ENCODE measurements at places on chromosomes 4 and X.

- DNase-seq: no peak
These were observed 266.0 kb downstream of the PAPSS1 start for GRCh38 chr4:107453987-107454386.

- DNase-seq: no peak
These were observed 548.9 kb downstream of the PPP4R3C start for GRCh38 chrX:26914232-26914631.

DNA sequence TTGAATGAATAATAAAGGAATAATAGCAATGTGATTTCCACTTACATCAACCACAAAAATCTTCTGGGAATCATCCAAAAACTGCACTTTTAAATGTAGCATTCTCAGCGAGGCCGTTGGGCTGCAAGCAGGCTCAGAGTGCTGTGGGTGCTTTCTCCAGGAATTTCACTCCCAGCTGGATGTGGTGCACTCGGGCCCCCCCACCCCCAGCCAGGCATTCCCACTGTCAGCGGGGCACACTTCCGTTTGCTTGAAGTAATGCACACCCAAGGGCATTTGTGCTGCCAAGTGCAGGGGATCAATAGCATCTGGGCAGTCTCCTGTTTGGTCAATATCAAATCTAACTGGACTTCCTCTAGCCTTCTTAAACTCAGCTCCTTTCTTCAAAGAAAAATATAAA is at the start of gene FRMD7:
Gene FRMD7, minus strand, starts transcription at position 278 of the 400 bp plus-strand sequence. Its CDS starts 176 bp downstream, at position 102.
- no peak for DNase-seq

DNA sequence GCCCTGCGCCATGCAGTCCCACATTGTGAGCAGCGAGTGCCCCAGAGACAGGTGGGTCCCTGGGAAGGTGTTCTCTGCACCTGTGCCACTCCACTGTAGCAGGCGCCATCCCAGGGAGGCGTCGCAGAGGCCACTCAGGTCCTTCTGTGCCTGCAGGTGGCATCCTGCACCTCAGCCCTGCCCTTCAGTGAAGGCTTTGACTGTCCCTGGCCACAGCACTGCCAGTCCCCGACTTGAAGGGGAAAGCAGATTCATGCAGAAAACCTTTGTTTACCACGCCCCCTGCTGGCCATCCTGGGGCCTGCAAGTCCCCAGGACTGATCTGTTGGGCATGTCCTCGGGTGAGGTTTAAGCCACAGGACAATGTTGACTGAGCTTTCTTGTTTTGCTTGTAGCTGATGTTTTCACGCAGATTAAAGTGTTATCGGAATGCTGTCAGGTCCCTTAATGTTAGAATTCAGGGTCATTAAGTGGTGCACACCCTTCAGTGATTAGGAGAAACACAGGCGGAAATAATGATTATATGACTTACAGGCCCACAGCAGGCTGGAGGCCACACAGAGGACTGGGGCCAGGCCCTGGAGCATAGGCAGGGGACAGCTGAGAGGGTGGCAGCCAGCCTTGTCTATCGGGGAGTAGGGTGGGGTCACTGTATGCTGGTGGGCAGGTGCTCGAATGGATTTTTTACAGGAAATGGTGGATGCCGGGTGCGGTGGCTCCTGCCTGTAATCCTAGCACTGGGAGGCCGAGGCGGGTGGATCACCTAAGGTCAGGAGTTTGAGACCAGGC is 5.0 kb downstream of the TACC3 start:
- DNase-seq: peak; percentile 91

GRCh38 chr4:11440481-11441193 is 11.9 kb upstream of the HS3ST1 start:
- no peak for DNase-seq

DNA sequence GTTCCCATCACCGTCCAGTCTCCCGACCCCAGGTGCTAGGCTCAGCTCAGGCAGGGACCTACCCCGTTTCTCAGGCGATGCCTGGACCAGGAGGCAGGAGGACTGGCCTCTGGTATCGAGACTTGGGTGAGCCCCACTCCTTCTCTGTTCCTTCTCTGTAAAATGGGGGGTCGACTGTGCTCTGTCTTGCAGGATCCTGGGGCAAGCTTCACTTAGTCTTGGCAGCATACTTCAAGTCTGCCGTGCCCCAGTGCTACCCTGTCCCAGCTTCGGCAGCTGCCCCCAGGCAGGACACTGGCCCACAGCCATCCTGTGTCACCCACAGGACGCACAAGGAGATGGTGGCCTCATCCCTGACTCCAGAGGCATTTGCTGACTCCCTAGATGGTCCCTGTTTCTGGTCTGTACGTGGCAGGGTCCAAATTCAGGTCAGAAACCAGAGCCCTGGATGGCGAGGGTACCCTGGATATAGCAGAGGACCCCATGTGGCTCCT is 7.0 kb upstream of the HAUS7 start:
- no peak for DNase-seq

DNA sequence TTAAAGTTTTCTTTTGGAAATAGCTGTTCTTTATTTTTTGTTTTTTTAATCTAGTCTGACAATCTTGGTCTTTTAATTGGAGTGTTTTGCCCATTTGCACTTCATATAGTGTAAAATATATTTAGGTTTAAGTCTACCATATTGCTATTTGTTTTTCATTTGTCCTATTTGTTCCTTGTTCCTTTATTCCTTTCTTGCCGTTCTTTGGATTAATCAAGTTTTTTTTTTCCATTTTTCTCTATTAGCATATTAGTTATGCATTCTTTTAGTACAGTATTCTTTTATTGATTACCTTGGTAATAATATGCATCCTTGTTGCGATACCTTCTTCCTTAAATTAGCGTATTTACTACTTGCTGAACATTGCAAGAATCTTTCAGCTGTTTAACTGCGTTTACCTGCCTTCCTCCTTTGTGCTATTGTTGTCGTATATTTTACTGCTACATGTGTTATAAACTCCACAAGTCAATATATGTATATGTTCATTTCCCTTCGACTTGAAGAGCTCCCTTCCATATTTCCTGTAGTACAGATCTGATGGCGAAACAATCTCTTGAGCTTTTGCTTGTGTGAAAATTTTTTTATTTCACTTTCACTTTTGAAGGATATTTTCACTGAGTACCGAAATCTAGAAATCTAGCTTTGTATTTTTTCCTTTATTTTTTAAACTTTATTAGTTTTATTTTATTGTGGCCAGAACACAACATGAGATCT is 23.9 kb upstream of the RNF212 start:
- DNase-seq: no peak

GRCh38 chr4:150476776-150477175 is 105.2 kb upstream of the MAB21L2 start:
- DNase-seq: no peak

DNA sequence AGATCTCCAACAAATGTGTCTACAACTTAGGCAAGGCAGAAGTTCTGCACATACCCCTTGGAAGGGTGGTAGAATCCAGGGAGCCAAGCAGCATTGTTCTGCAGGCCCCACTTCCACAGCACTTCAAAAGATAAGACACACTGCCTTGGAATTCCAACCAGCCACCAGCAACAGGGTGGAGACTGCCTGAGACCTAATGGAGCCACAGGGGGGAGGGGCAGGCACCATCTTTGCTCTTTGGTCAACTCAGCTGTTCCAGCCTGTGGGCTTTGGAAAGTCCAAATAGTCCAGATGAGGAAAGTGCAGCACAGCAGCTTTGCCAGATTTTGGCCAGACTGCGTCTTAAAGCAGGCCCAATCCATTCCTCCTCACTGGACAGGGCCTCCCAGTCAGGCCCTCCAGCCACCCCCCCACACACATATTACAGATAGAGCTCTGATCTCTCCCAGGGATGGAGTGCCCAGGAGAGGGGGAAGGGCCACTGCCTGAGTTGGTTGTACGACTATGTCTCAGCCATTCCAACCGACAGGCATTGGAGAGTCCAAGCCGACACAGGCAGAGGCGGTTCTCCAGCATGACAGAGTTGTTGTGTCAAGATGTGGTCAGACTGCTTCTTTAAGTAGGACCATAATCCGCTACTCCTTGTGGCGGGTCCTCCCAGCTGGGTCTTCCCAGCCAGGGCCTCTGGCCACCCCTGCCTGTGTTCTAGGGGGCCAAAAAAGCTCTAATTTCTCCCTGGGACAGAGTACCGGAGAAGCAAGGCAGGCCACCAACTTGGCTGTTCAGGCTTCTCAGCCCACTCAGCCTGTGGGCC is 42.5 kb upstream of the ANTXR2 start:
- DNase-seq: no peak

- DNase-seq: no peak
These were observed 1176.8 kb downstream of the FAM133A start for GRCh38 chrX:94850811-94851210.

- DNase-seq: no peak
These were observed 21.5 kb downstream of the ABLIM2 start for GRCh38 chr4:8136972-8137710.

- no peak for DNase-seq
These were observed 78.0 kb downstream of the ACOX3 start for GRCh38 chr4:8362483-8362882.

DNA sequence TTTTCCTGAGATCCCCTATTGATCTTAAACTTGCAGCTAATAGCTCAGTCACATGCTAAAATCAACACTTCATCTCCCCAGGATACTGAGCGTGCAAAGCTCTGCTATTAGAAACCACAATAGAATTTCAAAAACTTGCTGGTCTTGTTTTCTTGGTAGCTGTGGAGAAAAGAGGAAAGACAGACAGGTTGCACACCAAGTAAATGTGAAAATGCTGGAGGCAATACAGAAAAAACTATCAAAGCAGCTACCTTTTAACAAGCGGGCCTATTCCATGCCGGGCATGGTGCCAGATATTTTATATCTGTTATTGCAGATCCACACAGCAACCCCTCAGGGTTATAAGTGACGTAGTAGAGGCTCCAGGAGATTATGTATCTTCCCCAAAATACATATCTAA is 171.9 kb downstream of the DCTD start:
- no peak for DNase-seq

- no peak for DNase-seq
These were observed 109.3 kb upstream of the TECRL start for GRCh38 chr4:64518600-64518999.

- DNase-seq: no peak
These were observed 76.7 kb downstream of the CCKAR start for GRCh38 chr4:26413582-26413981.

- no peak for DNase-seq
These were observed 943.1 kb downstream of the ARAP2 start for GRCh38 chr4:35300996-35301774.

GRCh38 chr4:83189631-83190136 is 75.2 kb upstream of the PLAC8 start:
- DNase-seq: no peak

DNA sequence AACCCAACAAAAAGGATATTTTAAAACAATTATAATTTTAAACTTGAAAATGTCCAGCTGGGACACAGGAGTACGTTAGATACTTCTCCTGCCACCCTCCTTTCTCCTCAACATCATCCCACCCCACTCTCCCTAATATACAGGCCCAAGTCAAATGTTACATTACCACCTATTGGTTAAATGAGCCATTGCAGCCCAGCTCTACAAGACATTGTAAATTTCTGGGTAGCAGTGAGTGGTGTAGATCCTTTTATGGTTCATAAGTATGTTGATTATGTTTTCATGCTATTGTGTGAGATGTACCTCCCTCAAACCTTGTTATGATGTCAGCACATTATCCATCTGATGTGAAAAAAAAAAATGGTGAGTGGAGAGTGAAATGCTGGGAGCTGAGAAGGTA is 187.1 kb upstream of the BCOR start:
- no peak for DNase-seq

DNA sequence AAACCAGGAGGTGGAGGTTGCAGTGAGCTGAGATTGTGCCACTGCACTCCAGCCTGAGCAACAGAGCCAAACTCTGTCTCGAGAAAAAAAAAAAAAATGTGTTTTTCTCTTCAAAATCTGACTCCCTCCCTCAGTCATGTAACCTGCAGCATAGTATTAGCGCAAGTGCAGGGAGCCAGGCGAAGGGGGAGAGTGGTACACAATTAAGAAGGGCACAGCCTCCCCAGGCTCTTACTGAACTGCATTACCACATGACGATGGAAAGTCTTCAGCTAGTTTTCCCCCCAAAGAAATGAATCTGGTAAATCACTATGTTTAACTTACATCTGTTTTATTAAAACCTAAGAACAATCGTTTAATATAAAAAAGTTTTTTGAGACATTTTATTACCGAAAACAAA is 32.4 kb downstream of the PALLD start:
- no peak for DNase-seq

DNA sequence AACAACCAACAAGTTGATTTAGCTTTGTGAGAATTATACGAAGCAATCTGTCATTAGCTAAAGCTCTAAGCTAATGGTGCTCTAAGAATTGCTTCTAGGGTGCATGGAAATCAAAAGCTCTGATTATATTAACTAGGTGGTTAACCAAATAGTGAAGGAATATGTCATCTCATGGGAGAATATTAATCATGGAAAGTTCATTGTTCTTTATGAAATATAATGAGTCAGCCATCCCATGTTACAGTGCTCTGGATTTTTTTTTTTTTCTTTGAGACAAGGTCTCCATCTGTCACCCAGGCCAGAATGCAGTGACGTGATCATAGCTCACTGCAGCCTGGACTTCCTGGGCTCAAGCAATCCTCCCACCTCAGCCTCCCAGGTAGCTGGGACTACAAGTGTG is 10.5 kb downstream of the DCAF8L2 start:
- no peak for DNase-seq

DNA sequence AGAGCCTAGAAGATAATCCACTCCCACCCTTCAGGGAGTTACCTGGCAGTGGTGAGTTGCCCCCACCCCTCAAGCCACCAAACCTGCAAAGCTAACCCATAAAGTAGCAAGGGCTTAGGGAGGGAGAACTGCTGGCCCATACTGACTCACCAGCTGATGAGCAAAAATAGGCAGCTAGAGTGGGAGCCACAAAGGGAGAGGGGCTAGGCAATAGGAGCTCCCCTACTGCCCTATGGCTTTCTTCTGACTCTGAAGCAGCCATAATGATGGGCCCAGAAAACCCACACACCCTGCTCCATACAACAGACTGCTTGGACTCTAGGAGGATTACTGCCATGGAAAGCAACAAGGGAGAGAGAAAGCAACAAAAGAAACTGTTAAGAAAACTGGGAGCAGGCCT is 8.0 kb downstream of the SNX12 start:
- DNase-seq: no peak

- DNase-seq: no peak
These were observed 12.2 kb upstream of the SYP start for GRCh38 chrX:49212209-49212608.

DNA sequence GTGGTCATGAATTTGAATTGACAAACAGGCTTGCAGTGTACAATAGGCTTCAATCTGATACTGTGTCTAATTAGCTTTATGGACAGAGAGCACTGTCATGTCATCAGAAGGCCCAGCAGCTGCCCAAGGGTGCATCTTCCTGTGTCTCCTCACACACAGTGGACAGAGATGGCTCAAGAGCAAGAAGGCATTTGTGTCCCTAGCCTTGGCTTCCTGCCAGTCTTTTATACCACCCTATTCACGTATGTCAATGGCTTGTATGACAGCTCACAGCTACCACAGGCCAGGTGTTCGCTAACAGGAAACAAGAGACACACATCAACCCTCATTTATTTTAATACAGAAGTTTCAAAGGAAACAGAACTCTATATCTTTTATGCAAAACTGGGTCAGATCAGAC is 874.0 kb upstream of the AGA start:
- no peak for DNase-seq

DNA sequence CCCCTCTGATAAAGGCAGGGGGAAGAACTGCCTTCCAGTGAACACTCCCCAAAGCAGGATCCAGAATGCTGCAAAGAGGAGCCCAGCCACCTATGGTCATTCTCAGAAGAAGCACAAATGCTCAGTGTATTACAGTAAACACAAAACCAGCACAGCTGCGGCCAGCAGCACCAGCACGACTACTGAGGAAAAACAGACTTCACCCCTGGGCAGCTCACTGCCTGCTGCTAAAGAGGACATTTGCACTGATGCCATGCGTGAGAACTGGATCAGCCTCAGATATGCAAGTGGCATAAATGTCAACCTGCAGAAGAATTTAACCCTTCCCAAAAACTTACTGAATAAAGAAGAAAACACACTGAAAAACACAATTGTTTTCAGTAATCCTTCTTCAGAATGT is 80.2 kb upstream of the TLR2 start:
- no peak for DNase-seq
